ENCODE measurements at places on chromosomes 5 and 9. TPM values are rescaled to one million over a fixed set of nuclear protein-coding genes. Genes with fewer than 3 reads are reported as not detected.

Gene LCN12
- total RNA-seq = not detected

Gene TSC1
- 36.9 TPM for total RNA-seq

Gene PCA3
- total RNA-seq = not detected

Gene PLAC8L1
- total RNA-seq = not detected

DNA sequence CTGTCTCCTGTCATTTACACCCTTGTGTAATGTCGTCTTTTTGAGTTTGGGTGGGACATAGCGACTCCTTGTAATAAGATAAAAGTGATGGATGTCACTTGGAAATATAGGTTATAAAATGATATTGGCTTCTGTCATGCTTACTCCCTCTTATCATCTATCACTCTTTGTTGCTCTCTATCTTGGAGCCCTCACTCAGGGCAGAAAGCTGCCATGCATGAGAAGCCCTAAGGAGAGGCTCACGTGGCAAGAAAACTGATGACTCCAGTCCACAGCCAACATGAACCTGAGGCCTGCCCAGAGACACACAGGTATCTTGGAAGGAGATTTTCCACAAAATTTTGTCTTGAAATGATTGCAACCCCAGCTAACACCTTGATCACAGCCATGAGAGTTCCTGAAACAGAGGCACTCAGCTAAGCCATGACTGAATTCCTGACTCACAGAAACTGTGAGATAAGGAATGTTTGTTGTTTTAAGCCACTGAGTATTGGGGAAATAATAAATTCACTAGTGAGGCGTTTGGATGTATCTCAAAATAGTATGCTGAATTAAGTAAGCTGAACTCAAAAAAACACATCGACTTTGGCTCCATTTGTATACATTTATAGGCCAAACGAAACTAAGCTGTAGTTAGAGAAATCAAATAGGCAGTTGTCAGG lies 216.7 kb downstream of the CDH18 start:
- DNase-seq = no peak

- DNase-seq = no peak
Measured at GRCh38 chr5:178176791-178177190, 10.4 kb downstream of the GMCL2 start.
